ENCODE measurements at places on chromosomes 11 and 22. TPM values are rescaled to one million over a fixed set of nuclear protein-coding genes. Genes with fewer than 3 reads are reported as not detected.

Gene SLN
- polyA plus RNA-seq, result 5.1 TPM

Gene PDE2A
- 17.6 TPM for polyA plus RNA-seq

Gene KIRREL3
- 0.45 TPM for polyA plus RNA-seq

Gene UEVLD
- 12.3 TPM for polyA plus RNA-seq

Measured in ovary (tissue), 10 donors.